ENCODE measurements at places on chromosomes 4 and X.
A peak's percentile ranks its signal among the peaks of the same experiment; 100 is the strongest.

- no peak for DNase-seq
Observed at GRCh38 chrX:153670748-153671588, 2.6 kb downstream of the PNCK start.

DNA sequence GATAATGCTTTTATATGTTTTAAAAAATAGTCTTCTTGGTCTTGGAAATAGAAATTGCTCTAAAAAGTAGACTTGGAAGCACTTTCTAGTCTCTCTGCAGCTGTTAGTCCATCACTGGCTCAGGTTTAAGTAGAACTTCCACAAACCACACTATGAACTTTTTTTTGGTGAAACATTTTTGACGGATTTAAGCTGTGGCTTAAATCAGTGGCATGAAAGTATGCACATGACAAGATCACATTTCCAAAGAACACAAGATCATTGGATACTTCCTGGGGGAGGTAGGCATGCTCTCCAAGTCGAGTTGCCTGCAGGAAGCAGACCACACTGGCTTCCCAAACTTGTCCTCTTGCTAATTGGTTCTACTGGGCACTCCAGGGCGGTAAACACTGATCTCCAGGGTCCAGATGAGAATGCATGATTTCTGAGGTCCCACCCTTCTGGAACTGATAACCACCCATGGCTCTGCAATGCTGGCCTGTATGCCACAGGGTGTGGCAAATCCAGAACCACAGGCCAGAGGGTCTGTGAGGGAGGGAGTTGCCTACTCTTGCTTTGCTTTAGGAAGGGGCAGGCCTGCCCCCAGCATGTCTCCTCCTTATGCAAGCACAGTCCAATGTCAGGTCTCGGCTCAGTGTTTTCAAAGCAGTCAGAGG is 331.9 kb upstream of the SFRP2 start:
- DNase-seq: no peak

DNA sequence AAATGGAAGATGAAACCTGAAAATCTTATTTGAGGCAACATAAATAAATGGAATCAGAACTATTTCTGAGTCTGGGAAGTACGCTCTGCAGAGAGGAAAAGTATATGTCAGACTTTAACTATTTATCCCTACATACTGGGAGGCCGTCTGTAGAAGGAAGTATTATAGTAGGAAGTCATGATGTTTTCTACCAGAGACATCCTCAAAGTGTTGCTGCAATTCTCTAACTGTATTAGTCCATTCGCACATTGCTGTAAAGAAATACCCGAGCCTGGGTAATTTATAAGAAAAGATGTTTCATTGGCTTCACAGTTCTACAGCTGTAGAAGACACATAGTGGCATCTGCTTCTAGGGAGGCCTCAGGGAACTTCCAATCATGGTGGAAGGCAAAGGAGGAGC is 88.7 kb upstream of the TBL1X start:
- DNase-seq: no peak

DNA sequence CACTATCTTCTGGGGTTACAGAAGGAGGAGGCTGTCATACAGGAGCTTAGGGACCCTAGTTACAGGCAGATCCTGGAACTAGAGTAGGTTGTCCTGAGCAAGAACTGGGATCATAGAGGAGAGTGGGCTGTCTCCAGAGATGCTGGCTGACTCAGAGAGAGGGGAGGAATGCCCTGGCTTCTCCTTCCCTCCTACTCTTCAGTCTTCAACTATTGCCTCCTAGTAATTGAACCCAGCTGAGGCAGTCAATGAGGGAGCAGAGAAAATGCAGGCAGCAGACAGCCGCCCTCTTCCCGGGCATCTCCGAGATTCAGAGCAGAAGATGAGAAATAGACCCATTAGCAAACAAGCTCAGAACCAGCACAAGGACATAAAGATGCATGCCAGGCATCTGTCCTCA is 118.3 kb upstream of the PDE5A start:
- DNase-seq: no peak

DNA sequence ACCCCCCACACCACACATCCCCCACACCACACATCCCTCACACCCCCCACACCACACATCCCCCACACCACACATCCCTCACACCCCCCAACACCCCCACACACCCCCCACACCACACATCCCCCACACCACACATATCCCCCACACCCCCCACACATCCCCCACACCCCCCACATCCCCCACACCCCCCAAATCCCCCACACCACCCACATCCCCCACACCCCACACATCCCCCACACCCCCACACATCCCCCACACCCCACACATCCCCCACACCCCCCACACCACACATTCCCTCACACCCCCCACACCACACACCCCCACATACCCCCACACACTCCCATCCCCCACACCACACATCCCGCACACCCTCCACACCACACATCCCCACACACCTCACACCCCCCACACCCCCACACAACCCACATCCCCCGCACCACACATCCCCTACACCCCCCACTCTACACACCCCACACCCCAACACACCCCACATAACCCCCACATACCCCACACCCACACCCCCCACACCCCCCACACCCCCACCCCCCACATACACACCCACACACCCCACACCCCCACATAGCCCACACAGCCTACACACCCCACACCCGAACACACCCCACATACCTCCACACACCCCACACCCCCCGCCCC is 172.9 kb downstream of the DCLK2 start:
- no peak for DNase-seq

GRCh38 chrX:135264206-135264605 is 12.3 kb downstream of the ETDA start:
- no peak for DNase-seq

DNA sequence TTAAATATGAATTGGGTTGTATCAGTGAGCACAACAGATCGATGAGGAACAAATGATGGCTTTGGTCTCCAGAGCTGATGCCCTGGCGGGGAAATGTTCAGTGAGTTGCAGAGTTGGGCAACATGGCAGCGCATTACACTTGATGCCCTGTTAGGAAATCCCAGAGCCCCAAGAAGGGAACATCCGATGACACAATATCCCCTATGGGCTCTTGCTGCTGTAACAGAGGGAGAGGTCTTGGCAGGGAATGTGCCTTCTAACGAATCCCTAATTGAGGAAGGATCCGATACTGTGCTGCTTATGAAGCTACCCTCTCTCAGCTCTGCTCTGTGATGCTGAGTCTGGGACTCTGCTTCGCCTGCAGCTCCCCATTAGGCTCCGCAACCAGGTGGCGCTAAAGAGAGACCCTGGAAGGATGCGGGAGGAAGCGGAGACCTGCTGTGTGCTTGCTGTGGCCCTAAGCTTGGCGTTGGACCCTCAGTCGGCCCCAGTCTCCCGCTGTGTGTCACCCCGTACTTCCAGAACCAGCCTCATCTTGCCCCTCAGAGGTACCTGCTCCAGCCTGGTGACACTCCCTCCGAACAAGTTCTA is 38.9 kb downstream of the PDHA1 start:
- DNase-seq: peak; percentile 2

GRCh38 chrX:145923376-145923775 is 105.7 kb downstream of the SLITRK2 start:
- DNase-seq: no peak

- DNase-seq: no peak
Observed at GRCh38 chr4:31667686-31668085, 947.5 kb downstream of the PCDH7 start.

GRCh38 chrX:1462596-1463251 is 10.0 kb upstream of the ASMTL start:
- no peak for DNase-seq

DNA sequence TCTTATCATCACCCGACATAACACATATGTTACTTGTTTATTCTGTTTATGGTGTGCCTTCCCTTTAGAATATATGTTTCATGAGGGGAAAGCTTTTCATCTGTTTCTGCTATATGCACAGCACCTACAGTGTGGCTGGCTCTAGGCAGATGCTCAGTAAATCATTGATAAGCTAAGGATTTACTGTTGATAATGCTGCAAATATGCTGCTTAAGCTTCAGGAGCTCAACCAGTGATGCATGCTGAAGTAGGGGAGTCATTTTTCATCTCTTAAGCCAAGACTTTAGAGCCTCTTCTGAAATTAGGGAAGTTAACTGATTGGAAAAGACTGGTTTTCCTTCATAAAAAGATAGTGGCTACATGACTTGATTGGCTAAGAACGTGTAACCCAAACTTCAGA is 16.4 kb downstream of the FAT4 start:
- DNase-seq: no peak
